ENCODE measurements at places on chromosomes 5 and 9.

- DNase-seq = no peak
These were observed 147.3 kb upstream of the HMHB1 start for GRCh38 chr5:143664623-143665022.

GRCh38 chr5:96530901-96531300 lies 97.9 kb upstream of the PCSK1 start:
- DNase-seq = no peak

DNA sequence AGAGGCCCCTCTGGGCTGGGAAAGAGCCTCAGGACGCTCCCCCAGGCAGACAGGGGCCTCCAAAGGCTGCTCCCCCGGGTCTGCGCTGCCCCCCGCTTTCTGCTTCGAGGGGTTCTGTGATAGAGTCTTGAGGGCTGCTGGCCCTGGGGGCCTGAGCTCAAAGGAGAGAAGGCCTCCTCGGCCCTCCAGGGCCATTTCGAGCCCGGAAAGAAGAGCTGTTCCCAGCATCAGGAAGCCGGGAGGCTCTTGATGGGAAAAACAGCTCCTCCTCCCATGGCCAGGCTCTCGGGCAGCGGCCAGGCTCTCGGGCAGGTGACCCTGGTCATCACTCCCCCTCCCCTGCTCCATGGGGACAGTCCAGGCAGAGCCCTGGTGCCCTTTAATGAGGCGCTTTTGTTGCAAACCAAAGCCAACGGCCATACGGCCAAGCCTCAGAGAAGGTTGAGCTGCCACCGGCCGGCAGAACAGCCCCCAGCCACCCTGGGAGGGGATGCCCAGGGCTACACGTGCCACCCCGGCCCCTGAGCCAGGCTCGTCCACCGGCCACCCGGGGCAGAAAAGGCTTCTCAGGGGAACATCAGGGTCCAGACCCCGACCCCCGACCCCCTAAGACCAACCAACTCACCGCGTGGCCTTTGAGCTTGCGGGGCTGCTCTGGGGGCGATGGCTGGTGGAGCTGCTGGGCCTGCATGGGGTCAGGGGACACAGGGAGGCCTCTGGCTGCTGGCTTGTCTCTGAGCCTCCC lies 16.2 kb upstream of the QSOX2 start:
- no peak for DNase-seq

- no peak for DNase-seq
These were observed 14.4 kb upstream of the TGFBR1 start for GRCh38 chr9:99090336-99091130.

DNA sequence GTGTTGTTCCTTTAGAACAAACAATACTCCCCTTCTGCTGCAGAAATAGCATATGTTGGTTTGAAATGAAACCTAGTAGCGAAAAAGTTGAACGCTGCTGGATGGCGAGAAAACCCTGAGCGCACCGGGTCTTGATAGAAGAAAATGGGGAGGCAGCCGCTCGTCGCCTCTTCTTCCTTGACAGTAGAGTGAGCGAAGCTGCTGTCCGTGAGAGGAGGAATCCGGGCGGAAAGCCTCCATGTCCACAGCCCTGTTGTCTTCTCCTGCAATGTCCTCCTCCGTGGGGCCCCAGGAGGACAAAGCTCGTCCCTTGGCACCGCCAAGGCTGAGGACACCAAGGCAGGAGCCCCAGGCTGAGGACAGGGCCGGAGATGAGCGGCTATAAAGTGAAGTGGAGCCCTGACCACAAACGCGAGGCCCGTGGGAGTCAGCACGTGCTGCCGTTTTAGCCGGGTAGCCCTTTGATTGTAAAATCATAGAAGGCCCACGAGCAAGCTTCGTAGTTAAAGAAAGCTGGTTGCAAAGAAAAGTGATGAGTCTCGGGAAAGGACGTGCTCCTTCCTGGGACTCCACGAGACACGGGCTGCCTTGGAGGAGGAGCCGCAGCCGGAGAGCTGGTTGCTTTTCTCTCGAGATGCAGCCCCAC lies 35.6 kb downstream of the MRPL36 start:
- no peak for DNase-seq
